CD4-positive, alpha-beta T cell treated with Interleukin-21 for 1 hour (primary cell): ENCODE measurements at places on chromosomes 5 and 9.

- no peak for DNase-seq
Measured at GRCh38 chr5:124079062-124079461, 567.1 kb downstream of the CSNK1G3 start.

DNA sequence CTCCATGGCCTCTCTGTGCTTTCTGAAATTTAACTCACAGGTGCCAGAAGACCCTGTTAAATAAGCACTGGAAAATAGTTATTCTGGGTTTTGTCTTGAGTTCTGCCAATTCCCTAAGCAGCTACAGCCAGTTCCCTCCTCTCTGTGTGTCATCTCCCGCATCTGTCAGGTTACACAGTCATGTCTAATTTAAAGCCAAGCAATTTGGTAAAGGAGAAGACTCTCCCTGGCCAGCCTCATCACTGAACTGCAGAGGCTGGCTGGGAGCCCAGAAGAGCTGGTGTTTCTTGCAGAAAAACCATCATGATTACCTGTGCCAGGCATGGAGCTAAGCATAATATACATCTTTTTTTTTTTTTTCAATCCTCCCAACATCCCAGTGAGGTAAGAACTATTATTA is 141.3 kb upstream of the ZNF366 start:
- no peak for DNase-seq

GRCh38 chr9:113701774-113702755 is 174.0 kb upstream of the ZNF618 start:
- no peak for DNase-seq

GRCh38 chr5:154487541-154487940 is 9.5 kb upstream of the HAND1 start:
- no peak for DNase-seq

DNA sequence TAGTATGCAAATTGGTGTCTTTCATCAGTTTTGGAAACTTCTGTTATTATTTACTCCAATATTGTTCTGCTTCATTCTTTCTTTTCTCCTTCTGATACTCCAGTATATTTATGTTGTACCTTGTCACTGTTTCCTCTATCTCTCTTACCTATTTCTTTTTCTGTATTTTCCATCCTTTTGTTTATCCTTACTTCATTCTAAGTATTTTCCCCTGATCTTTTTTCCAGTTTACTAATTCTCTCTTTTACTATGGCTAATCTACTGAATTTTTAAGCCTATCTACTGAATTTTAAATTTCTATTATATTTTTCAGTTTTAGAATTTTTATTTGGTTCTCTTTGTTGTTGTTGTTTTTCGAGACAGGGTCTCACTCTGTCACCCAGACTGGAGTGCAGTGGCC is 7.4 kb downstream of the SMIM3 start:
- DNase-seq, result no peak

DNA sequence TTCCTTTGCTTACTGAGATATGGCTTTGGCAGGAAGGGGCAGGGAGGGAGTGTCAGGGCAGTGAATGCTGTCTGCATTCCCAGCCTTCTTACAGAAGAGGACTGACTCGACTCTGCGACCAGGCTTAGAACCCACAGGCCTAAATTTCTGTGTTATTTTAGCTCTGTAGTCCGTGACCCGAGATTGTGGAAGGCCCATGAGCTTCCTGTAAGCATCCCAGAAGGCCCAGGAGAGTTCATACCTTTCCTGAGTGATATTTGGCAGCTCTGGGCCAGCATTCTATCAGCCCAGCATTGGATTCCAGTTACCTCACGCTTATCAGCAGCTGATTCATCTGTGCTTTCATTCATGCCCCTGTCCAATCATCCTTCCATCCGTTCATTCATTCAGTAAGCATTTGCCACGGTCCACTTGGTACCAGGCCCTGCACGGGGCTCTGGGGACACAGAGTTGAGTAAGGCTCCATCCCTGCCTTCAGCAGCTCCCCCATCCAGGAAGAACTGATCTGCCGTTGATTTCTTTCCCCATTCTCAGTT is 28.2 kb upstream of the RPL26L1 start:
- DNase-seq, result no peak
